NT2/D1 (cell line): ENCODE measurements at places on chromosomes 12 and 14.
A peak's percentile ranks its signal among the peaks of the same experiment; 100 is the strongest.

- no peak for DNase-seq
Measured at GRCh38 chr14:55715889-55716288, 135.9 kb downstream of the KTN1 start.

DNA sequence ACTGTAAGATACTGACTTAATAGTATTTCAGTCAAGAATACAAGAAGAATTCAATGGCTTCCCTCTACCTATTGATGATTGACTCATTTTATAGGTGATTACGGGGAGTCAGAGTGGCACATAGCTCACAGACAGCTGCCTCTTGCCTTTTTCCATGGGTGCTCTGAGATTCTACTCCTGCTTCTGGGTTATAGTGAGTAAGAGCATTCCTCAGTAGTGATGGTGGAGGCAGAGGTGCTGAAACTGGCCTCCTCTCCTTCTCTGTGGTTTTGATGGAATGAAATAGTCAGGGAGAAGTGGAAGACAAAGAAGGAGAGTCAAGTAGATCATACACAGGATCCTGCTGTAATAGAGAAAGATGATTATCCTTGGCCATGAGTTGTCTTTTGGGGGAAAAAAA is 438.2 kb upstream of the FAR2 start:
- no peak for DNase-seq

- peak; percentile 49 for DNase-seq
Measured at GRCh38 chr12:124786061-124786964, 77.4 kb downstream of the SCARB1 start.

GRCh38 chr12:3604286-3604685 is 113.3 kb downstream of the PRMT8 start:
- DNase-seq: no peak

DNA sequence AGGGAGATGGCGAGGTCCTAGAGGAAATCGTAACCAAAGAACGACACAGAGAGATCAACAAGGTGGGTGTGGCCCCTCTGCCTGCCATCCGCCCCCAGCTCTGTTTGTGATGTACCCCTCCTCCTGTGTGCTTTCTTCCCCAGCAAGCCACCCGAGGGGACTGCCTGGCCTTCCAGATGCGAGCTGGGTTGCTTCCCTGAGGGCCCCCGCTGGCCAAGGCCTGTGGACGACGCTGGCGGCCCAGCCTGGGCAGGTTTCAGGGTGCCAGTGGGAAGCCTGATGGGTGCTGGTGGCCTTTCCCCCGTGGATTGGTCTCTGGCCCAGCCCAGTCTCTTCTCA is 2.0 kb downstream of the ARL6IP4 start:
- DNase-seq: no peak

GRCh38 chr12:64679487-64680001 is 69.2 kb downstream of the RASSF3 start:
- DNase-seq: no peak

- DNase-seq: no peak
Measured at GRCh38 chr14:70931008-70931407, 23.7 kb downstream of the PCNX1 start.

DNA sequence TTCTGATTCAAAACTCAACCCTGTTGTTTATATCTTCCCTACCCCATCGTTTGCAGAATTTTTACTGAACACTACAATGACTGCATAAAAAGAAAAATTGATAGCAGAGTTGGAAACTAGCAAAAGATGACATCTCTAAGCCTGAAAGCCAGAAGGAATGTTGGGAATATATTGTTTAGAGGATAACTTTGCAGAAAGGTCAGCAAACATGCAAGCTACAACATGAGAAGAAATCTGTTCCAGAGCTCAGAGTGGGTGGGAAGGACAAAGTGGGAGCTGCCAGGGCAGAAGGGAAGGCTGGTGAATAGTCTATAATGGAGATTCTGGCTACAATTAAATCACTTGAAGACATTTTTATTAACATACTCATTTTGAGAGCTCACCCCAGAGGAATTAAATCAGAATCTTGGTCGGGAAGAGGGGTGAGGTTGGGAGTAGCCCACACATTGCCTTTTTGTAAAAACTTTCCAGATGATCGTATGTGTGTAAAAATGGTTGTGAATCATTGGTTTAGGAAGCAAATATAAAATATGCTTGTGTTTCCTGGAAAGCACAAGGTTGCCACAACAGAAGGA is 574.8 kb downstream of the FLRT2 start:
- no peak for DNase-seq

- no peak for DNase-seq
Measured at GRCh38 chr12:65779946-65780345, 44.3 kb upstream of the HMGA2 start.

DNA sequence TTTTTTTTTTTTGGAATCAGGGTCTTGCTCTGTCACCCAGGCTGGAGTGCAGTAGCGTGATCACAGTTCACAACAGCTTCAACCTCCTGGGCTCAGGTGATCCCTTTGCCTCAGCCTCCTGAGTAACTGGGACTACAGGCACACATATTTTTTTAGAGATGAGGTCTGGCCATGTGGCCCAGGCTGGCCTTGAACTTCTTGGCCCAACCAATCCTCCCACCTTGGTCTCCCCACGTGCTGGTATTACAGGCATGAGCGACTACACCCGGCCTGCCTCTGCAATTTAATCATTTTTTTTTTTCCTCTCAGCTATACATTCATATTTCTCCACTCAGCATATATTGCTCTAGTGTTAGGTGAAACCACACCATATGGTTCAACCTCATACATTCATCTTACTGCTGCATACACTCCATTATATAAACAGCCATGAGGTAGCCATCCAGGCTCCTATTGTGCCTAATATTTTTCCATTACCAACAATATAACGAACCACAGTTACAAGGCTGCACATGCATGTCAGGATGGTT is 7.1 kb downstream of the STX2 start:
- no peak for DNase-seq

DNA sequence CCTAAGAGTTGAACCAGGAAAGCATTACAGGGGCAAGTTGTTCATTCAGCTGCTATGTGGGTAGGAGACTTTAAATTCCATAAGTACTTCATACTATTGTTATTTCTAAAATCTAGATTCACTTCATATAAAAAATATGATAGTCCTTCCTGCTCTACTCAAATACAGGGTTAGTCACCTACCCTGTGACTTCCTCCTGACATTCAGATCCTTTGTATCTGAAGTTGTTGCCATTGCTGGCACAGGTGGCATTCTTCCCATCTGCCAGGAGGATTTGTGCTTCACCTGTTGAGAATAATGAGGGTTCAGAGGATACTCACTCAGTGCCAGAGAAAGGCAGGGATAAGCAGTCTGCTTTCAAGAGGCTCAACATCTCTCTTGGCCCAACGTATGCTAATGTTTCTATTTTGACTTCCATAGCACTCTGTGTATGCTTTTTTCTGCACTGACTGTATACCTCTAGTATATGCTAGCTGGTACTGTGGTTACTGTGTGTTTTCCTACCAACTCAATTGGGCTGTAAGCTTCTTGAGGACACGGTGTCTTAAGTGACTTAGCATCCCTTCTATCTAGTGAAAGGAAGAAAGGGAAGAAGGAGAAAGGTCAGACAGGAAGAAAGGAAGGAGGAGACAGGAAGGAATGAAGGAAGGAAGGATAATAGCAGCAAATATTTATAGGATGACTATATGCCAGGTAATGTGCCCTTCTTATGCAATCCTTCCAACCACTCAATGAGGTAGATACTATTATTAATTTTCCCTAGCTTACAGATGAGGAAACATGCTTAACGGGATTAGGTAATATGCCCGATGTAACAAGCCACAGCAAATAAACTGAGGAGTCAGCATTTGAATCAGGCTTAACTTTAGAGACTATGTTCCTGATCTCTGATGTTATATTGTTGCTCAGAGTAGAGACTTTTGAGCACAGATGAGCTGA is 38.5 kb upstream of the FGF6 start:
- no peak for DNase-seq

DNA sequence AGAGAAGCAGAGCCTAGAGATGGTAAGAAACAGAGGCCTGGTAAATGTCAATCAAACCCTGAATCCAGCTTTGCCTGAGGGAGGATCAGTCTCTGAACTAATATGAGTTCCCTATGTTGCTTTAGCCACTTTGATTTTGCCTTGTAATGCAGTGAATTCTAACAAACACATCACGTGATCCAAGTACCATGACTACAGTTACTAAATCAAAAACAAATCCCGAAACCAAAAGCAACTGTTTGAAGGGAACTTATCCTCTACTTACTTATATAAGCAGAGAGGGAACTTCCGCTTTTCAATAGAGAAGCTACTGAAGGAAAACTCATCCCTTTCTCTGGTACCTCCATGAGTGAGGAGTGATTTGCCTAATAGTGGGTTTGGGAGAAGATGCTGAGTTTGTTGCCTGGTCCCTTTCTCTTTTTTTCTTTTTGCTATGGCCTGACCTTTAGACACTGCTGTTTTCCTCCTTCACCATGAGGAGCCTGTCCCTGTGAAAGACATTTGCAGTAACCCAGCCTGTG is 7.7 kb upstream of the PPTC7 start:
- DNase-seq: no peak

DNA sequence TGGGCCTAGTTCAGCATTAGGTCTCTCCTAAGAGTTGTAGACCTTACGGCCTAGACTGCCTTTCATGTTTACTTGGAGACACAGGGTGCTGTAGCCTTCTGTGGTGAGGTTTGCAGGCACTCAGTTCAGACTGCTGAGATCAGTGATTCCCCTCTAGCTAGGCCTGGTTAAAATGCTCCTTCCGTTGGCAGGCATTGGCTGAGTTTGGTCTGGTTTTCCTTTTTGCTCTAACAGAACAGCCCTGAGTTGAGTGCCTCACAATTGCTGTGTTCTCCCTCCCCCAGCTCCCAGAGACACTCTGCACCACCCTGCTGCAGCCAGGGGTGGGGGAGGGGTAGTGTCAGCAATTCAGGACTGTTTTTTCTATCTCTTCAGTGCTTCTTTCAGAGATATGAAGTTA is 178.9 kb upstream of the DYRK2 start:
- peak; percentile 44 for DNase-seq

GRCh38 chr12:26678697-26679660 is 154.0 kb downstream of the ITPR2 start:
- peak; percentile 85 for DNase-seq

DNA sequence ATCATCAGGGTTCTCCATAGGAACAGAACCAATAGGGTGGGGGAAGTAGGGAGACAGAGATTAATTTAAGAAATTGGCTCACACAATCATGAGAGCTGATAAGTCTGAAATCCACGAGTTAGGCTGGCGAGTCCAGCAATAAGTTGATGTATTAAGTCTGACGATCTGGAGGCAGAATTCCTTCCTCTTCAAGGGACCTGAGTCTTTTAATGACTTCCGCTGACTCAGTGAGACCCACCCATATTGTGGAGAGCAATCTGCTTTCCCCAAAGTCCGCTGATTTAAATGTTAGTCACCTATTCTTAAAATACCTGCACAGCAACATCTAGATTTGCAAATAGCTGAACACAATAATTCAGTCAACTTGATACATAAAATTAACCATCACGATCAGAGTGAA is 97.8 kb downstream of the SPTSSA start:
- DNase-seq: no peak

DNA sequence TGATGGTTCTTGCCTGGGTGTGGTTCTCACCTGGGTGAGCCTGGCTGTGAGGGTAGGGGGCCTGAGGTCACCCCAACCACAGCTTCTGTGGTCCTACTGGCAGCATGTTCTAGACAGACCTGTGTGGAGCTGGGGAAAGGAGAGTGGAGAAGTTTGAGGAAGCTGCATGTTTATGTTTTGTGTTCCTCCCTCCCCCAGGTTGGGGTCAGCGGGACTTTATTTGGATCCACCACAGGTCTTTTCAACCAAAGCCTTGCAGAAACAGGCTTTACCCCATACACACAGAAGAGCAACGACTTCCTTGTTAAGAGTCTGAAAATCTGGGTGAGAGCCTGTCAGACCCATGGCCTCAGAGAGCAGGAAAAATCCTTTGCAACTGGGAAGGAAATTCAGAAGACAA is 5.6 kb downstream of the CD9 start:
- DNase-seq: no peak

DNA sequence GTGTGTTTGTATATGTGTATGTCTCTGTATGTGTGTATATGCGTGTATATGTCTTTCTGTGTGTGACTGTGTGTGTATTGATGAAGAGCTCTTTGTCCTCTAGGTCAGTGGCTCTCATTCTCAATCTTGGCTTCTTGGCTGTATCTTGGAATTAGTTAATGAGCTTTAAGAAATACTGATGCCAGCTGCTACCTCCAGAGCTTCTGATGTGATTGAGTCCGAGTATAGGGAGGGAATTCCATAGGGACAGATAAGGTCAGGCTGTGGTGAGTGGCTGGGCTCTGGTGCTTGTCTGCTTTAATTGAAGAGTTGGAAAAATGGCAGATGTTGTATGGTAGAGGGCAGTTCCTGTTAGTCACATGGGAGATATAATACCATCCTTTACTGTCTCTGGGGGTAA is 140.1 kb downstream of the C12orf75 start:
- no peak for DNase-seq

DNA sequence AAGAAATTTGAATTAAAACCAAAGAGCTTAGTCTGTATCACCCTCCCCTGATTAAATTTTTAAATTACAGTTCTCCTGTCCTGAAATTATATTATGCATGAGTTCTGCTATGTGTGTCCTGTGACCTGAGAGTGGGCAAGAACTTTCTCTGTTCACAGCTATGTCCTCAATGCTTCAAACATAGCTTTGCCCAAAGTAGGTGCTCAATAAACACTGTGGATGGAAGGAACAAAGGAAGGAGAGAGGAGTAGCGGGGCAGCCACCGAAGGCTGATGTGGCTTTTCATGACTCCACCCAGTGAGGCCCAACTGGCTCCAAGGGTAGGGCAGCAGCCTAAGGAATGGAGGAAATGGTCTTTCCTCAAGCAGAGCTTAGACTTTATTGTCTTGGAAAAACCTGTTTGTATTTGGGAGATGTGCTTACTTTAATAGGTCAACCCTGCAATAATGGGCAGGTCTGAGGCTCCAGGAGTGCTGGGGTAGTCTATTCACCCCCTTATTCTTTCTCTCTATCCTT is 7.6 kb upstream of the MARK3 start:
- DNase-seq: no peak

- DNase-seq: no peak
Measured at GRCh38 chr12:119721306-119721705, 53.4 kb downstream of the PRKAB1 start.

GRCh38 chr12:2640709-2641108 is 154.1 kb upstream of the FKBP4 start:
- peak; percentile 68 for DNase-seq

- DNase-seq: no peak
Measured at GRCh38 chr12:29160230-29160629, 11.2 kb downstream of the FAR2 start.

GRCh38 chr12:116880817-116881324 is 370 bp downstream of the HRK start:
- no peak for DNase-seq

- DNase-seq: no peak
Measured at GRCh38 chr14:99643343-99643742, 1.6 kb upstream of the HHIPL1 start.

GRCh38 chr12:93785249-93786010 is 108.3 kb downstream of the CRADD start:
- DNase-seq: peak; percentile 43

DNA sequence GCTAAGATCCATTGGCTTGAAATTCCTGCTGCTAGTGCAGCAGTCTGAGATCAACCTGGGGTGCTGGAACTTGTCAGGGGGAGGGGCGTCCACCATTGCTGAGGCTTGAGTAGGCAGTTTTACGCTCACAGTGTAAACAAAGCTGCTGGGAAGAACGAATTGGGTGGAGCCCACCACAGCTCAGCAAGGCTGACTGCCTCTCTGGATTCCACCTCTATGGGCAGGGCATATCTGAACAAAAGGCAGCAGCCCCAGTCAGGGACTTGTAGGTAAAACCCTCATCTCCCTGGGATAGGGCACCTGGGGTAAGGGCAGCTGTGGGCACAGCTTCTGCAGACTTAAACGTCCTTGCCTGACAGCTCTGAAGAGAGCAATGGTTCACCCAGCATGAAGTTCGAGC is 191.7 kb downstream of the ALG10B start:
- DNase-seq: peak; percentile 39
